ENCODE measurements at places on chromosomes 5 and 9. TPM values are rescaled to one million over a fixed set of nuclear protein-coding genes. Genes with fewer than 3 reads are reported as not detected.

The KIF24 gene
- 2.3 TPM for total RNA-seq

The CBY3 gene
- total RNA-seq = not detected

The ZNF883 gene
- total RNA-seq = 0.50 TPM

The PTGES gene
- total RNA-seq = 0.32 TPM

The ARID3C gene
- not detected for total RNA-seq

The CDH6 gene
- 0.19 TPM for total RNA-seq

The NDUFS6 gene
- total RNA-seq = 36.1 TPM

The EIF4E1B gene
- not detected for total RNA-seq

The SPINK7 gene
- total RNA-seq = not detected

The PCDHGB2 gene
- total RNA-seq = 5.1 TPM

The CLPTM1L gene
- total RNA-seq = 231 TPM

The AIF1L gene
- total RNA-seq = 17.4 TPM

The KDM4C gene
- 34.7 TPM for total RNA-seq

The SEMA5A gene
- total RNA-seq = 0.31 TPM

The SPATA31E1 gene
- not detected for total RNA-seq

The POU5F2 gene
- 0.49 TPM for total RNA-seq

The CFAP157 gene
- not detected for total RNA-seq

The CCDC183 gene
- total RNA-seq = 0.81 TPM

The ZNF608 gene
- total RNA-seq = 7.3 TPM

The HRCT1 gene
- total RNA-seq = 0.32 TPM

The TEX48 gene
- total RNA-seq = not detected

The C1QTNF2 gene
- total RNA-seq = not detected

The SLC36A2 gene
- not detected for total RNA-seq

The GRIA1 gene
- not detected for total RNA-seq
